ENCODE measurements at places on chromosomes 11 and 22.
A peak's percentile ranks its signal among the peaks of the same experiment; 100 is the strongest.

DNA sequence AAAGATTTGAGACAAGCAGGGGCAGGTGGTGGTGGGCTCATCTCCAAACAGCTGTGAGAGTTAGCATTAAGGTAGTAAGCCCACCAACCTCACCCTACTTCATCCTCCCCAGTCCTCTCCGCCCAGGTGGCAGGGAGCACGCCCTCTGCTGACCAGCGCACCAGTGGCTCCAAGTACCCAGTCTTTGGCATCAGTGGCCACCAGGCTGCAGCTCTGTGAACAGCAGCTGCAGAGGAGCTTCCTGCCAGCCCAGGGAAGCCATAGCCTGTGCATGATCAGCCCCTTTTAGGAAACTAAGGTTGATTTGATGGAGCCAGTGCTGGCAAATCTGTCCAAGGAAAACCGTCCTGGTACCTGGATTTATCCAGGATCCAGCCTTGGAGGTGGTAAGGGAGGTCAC is 21.7 kb downstream of the CAVIN3 start:
- no peak for DNase-seq

DNA sequence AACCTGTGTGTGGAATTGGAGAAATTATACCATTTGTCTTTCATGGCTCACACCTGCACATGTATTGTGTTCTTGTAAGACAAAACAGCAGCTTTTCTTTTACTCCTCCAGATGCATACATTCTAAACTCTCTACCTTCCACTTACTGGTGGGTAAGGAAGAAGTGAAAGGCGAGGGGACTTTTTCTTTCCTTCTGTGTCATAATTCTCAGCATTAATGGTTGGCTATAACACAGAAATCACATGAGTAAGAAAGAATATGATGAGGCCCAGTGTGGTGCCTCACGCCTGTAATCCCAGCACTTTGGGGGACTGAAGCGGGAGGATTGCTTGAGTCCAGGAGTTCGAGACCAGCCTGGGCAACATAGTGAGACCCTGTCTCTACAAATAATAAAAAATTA is 57.8 kb upstream of the SHANK2 start:
- no peak for DNase-seq

GRCh38 chr11:122127020-122127419 is 11.0 kb upstream of the BLID start:
- no peak for DNase-seq

DNA sequence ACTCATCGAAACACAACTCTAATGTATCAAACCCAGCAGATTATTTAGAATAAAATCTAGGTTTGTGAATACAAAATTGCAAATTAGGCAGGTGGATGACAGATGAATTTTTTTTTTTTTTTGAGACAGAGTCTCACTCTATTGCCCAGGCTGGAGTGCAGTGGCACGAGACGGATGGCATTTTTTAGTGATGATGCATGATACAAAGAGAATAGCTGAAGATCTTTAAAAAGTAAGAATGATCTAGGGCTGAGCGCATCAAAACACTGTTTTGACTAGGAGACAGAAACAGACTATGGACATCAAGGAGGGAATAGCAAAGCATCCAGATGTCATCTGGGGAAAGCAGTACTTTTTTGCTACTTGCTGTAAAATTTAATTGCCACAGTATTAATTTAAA is 63.8 kb downstream of the IMMP1L start:
- no peak for DNase-seq

GRCh38 chr11:76768088-76768908 is 14.9 kb upstream of the TSKU start:
- no peak for DNase-seq

- no peak for DNase-seq
Observed at GRCh38 chr22:42797011-42797410, 60.1 kb downstream of the ARFGAP3 start.

GRCh38 chr11:30960387-30960992 is 374.3 kb upstream of the MPPED2 start:
- no peak for DNase-seq

DNA sequence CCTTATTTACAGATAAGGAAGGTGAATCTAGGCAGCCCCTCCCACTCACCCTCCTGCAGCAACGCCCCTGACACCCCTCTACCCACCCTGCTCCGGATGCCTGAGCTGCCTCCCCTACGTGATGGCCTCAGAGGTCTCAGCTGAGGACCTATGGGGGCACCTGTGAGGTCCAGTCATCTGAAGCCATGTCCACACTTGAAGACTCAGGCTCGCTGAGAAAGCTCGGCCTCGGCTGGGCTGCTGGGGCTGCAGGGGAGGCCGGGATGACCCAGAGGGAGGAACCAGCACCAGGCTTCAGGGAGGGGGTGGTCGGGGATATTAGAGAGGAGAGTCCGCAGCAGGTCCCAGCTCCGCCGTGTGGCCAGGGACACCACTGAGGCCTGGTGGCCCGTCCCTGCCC is 92.8 kb downstream of the BRD1 start:
- no peak for DNase-seq

DNA sequence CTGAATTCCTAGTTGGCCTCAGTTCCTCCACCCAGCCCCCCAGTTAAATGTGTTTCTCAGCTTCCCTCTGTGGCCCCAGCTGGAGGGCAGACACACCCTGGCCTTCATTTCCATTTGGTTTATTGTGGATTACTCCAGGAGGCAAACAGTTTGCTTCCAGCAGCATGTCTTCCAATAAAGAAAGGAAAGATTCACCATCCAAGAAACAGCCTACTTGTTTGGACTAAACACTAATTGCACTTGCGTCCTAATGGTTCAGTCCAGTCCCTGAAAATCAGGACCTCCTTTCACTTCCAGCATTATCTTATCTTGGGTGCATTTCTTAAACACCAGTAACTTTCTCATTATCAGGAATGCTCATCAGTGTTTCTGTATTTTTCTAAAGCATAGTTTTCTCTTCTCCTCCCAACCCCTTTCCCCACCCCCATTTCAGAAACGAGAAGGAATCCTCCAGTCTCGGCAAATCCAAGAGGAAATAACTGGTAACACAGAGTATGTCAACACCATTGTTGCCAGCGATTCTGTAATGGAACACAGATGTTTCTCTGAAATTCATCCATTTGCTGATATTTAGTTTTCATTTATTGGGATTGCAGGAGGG is 130.9 kb downstream of the PARVA start:
- no peak for DNase-seq

GRCh38 chr11:116144387-116144958 is 628.3 kb downstream of the BUD13 start:
- no peak for DNase-seq

- DNase-seq: no peak
Observed at GRCh38 chr11:65932558-65932919, 12.7 kb upstream of the TSGA10IP start.

GRCh38 chr11:73203790-73204189 is 14.3 kb upstream of the P2RY2 start:
- no peak for DNase-seq

- peak; percentile 46 for DNase-seq
Observed at GRCh38 chr22:50621356-50621880, 6.5 kb downstream of the ARSA start.

DNA sequence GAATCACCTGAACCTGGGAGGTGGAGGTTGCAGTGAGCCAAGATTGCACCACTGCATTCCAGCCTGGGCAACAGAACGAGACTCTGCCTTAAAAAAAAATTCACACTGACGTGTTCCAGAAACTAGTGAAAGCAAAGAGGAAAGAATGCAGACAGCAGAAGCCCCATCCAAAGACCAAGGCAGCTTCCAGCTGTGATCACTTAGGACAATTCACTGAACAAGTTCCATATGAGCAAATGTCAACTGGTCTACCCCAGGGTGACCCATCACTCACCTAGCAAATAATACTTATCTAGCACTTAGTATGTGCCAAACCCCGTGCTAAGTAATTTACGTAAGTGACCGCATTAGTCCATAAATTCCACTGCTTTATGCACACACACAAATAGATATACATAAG is 138.9 kb downstream of the LARGE1 start:
- no peak for DNase-seq

- no peak for DNase-seq
Observed at GRCh38 chr11:130881475-130882137, 34.7 kb downstream of the SNX19 start.

GRCh38 chr11:61771985-61772455 is 19.6 kb downstream of the MYRF start:
- DNase-seq: no peak

DNA sequence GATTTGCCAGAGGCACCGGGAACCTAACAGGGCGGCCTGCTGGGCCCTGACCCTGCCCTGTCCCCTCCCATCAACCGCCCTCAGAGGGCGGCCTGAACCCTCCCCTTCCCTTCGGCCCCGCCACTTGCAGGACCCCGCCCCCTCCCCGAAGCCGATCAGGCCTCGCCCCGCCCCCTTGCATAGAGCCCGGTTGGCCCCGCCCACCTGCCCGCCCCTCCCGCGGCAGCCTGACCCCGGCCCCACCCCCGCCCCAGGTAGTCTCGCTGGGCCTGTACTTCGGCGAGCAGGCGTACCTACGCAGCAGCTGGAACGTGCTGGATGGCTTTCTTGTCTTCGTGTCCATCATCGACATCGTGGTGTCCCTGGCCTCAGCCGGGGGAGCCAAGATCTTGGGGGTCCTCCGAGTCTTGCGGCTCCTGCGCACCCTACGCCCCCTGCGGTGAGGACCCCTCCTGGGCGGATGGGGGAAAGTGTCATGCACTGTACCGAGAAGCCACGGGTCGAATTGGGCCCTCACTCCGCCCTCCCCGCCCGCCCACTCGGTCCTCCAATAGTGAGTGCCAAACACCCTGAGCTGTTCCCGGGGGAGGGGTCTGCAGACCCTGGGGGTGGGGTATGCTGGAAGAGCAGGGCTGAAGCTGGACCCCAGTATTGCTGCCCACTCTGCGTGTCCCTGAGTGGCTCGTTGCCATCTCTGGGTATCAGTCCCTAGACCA is 94.1 kb downstream of the CACNA1I start:
- no peak for DNase-seq

- DNase-seq: no peak
Observed at GRCh38 chr11:72122607-72123006, 10.1 kb upstream of the ANAPC15 start.

DNA sequence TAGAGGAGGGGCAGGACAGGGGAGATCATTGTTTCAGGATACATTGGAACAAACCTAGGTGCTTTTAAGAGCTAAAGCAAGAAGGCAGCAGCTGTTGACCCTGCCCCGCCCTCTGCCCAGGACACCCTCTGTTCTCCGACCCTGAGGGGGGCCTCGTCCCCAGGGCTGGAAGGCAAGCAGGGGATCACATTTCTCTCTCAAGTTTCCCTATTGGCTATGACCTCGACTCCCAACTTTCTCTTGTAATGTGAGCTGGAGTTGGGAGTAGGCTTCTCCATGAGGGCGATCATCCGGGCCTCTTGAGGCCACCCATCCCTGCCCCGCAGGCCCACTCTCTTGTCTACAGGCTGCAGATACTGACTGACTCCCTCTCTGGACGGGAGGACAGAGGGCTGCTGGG is 37.7 kb downstream of the DSCAML1 start:
- no peak for DNase-seq

GRCh38 chr11:123628936-123629683 is 25.3 kb downstream of the SCN3B start:
- DNase-seq: no peak

- DNase-seq: no peak
Observed at GRCh38 chr11:10409207-10409661, 45.8 kb upstream of the AMPD3 start.

GRCh38 chr22:25219948-25220442 is 556 bp downstream of the CRYBB2 start:
- DNase-seq: no peak

- DNase-seq: no peak
Observed at GRCh38 chr11:26753723-26754504, 32.1 kb upstream of the SLC5A12 start.

GRCh38 chr11:115720602-115721245 is 216.5 kb upstream of the CADM1 start:
- no peak for DNase-seq

- no peak for DNase-seq
Observed at GRCh38 chr11:36333897-36334296, 37.8 kb downstream of the PRR5L start.

- DNase-seq: no peak
Observed at GRCh38 chr11:59273373-59273841, 60.7 kb upstream of the MPEG1 start.

DNA sequence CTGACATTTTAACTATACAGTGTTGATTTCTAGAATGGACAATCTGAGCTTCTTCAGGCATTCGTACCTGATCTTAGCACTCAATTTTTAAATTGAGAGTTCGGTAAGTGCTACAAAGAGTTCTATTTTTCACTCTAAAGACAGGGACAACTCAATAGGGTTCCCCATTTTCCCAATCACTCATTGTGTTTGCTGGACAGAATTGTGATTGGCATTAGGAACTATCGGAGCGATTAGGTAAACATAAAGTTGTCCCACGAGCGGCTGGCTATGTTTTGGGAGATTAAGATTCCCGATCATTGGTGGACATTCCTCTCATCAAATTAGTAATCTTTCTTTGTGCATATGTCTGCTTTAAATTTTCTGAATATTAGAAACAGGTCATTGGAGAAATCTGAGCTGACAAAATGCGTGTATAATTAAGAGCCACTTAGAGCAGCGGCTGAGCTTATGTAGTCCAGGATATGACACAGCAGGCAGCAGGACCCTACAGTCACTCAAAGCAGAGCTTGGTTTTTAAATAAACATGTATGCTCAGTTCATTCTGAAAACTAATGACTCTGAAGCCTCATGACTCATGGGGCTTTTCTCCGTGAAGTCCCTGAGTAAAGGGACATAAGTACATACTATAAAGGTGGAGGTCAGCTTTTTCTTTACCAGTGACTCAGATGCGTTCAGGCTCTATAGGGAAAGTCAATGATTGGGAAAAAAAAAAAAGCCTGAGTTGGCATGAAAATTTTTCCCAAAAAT is 109.4 kb downstream of the GRIA4 start:
- DNase-seq: no peak

DNA sequence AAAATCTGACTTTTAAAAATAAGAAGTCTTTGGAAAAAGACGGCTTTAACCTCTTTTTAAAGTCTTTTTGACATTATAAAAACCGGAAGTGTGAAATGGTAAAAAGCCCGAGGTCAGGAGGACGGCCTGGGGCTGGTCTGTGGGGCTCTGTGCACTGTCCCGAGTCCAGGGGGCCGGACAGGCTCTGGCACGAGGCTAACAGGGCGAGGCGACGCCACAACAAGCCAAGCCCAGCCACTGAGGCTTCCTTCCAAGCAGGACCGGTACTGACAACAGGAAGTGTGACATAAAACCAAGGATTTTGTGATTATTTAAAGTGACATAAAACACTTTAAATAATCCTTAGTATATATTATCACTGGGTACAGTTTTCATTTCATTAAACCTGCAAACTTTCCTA is 39.2 kb downstream of the BRD1 start:
- no peak for DNase-seq
